ENCODE measurements at places on chromosomes 5 and 9.

- DNase-seq = no peak
Measured at GRCh38 chr5:79687889-79688288, 1.7 kb upstream of the CMYA5 start.

- DNase-seq = no peak
Measured at GRCh38 chr9:123044586-123044985, 11.1 kb downstream of the GPR21 start.

GRCh38 chr5:143636931-143637528, 174.9 kb upstream of the HMHB1 start:
- DNase-seq = no peak

DNA sequence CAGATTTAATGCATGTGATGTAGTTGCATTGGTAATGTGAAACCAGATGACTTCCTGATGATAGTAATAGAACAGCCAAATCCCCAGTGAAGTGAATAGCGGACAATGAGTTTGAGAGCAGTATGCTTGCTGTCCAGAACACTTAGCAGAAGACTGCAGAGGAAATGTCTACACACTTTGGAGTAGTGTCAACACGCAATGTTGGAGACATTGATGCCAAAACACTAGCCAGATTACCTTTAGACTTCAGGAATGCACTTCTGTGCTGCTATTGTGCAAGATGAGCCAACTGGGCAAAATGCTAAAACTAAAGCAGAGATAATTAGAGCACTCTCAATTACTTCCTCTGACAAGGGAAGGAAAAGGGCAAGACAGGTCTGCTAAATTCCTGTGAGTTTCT, 176.7 kb downstream of the PRDM9 start:
- no peak for DNase-seq

GRCh38 chr5:55853818-55854217, 2.7 kb downstream of the IL31RA start:
- no peak for DNase-seq

GRCh38 chr9:91694081-91694870, 255.8 kb downstream of the ROR2 start:
- DNase-seq = no peak

DNA sequence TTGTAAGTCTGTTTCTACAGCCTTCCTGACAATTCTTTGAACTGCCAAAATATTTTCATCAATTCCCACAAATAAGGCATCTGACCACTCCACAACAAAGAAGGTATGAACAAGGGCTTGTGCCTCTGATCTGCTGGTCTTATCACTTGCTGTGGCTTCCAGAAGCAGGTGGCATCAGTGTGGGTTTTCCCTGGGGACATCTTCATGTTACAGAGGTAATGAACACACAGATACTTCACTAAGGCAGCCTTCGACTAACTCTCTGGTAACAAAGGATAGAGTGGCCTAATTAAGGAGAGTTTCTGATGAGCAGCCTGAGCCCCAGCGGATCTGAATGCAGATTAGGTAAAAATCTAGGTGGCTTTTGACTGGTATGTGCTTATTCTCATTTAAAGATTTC, 15.2 kb upstream of the ERAP2 start:
- DNase-seq = no peak

DNA sequence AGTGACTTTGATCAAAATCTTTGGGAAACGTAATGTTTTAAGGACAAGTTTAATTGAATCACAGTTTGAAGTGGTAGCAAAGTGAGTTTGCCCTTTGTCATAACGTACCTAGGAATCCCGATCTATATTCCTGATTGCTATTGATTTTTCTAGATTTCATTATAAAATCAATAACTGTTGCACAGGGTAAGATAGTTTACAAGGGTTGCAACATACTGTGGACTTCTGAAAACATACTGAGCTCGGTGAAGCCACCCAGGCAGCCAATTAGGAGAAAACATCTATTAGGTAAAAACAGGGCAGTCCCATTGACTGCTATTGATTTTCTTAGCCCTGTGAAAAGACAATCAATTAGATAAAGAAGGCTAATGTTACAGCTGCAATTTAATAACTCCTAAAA, 659.9 kb downstream of the ISL1 start:
- DNase-seq = no peak

GRCh38 chr9:133876144-133876543, 116.0 kb downstream of the VAV2 start:
- DNase-seq = no peak

DNA sequence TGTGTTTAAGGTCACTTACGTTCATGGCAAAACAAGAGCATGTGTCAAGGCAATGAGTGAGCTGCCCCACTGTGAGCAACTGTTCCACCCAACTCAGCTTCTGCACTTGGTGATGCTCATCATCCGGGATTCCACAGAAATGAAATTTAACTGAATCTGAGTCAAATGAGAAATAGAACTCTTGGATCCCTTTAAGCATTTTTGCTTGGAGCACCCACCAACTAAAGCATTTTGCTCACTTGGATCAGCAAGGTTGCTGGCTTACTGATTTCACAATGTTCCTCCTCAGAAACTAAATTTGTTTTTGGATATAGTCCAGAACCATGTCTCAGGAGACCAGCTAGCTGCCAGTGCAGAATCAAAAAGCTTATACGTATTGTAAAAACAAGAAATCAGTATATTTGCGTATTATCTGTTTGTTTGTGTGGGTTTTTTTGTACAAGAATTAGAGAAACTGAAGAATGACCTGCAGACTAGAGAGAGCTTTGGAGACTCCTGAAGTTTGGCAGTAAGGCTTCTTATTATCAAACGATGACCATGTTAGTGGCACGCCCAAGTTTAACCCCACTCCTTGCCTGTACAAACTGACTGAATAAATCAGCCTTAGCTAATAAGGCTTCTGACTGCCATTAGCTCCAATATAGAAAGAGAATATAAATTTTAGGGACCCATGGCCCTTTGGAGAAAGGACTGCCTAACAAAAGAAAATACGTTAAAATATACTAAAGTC, 153.8 kb upstream of the FST start:
- DNase-seq = no peak

DNA sequence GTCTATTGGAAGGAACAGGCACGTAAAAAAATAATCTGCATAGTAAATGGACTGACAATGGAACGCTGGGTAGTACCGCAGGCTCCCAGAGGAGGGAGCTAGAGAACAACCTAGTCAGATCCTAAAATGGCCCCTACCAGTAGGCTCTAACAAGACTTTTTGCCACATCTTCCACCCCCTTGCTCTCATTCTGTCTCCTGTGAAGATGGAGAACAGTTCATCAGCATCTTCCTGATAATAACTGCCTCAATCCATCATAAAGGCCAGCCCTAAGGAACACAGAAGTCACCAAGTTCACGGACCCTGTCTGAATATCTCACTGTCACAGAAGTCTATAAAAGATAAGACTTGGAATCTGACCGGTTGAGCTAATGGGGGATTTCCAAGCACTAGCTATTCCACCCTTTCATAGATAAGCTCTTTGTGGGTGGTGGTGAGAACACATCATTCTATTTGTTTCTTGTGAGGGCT, 133.4 kb downstream of the SLC1A3 start:
- peak; percentile 32 for DNase-seq

DNA sequence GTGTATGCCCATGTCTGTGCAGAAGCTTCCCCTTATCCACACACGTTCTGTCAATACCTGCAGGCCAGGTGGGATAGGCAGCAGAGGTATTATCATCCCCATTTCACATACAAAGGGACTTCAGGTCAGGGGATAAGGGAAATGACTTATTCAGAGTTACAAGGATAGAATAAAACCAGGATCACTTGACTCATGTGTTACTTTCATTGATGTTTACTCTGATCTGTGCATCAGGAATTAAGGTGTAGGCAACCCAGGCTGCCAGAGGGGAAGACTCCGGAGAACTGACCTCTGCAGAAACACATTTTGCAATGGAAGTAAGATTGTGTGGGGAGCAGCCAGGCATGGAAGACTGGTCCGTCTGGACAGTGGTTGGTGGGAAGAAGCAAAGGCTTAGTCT, 74.2 kb upstream of the FSTL4 start:
- DNase-seq = no peak

DNA sequence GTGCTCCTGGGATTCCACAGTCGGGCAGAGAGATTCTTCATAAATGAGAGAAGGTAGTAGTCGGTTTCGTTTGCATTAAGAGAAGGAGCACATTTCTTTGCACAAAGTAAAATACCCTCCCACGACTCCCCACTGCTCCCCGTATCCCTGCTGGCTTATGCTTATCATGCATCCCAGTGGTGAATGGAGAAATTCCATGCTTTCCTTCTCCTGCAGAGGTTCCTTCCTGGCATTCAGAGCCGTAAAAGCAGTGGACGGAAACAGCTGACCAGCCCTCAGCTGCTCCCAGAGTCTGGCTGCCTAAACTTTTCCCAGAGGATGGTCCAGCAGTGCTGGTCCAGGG, 93.1 kb downstream of the C9orf152 start:
- DNase-seq = no peak

GRCh38 chr9:117528225-117528624, 113.4 kb upstream of the ASTN2 start:
- DNase-seq = no peak

DNA sequence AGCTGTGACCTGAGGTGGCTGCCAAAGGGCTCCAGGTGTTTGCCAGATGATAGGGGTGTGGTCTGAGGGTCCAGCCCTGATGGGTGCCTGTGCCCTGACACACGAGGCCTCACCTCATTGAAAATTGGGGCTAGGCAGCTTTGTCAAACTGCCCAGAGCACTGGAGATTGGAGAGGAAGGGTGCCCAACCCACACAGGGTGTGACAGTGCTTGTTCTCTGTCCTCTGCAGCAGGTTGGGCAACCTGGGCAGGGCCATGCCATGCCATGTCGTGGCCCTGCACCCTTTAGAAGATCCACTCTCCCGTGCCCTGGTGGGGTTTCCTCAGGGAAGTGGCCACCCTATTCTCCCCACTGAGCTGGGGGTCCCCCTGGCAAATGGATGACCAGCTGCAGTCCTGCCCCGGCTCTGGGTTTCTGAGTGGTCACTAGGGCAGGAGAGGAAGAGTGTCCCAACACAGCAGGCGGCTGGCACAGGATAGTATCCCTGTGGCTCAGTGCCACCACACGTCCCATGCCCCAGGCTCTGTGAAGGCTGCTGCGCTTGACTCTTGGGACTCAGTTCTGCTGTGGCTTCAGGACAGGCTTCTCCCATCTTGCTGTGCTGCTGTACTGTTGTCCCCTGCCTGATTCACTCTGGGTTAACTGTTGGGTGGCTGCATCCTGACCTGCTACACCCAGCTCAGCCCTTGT, 100.8 kb upstream of the PITX1 start:
- no peak for DNase-seq

GRCh38 chr5:138620663-138621224, 45.5 kb upstream of the HSPA9 start:
- DNase-seq = no peak

GRCh38 chr5:107875833-107876232, 205.1 kb upstream of the EFNA5 start:
- DNase-seq = no peak

DNA sequence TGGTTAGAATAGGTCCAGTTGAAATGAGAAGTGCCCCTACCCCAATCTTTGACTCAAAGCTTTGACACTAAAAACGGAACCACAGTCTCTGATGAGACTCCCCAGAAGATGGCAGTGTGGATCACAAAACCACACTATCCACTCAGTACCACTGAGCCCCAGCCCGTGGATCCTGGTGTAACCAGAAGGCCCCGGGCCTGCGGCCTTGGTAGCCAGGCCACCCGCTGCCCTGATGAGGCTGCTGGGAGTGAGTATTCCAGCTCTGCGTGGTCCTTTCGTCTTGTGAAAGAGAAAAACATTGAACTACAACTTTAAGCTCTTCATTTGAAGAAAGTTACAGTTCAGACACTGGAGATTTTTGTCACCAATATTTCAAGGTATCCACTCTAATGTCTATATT, 42.2 kb upstream of the FBP1 start:
- DNase-seq = peak; percentile 17

DNA sequence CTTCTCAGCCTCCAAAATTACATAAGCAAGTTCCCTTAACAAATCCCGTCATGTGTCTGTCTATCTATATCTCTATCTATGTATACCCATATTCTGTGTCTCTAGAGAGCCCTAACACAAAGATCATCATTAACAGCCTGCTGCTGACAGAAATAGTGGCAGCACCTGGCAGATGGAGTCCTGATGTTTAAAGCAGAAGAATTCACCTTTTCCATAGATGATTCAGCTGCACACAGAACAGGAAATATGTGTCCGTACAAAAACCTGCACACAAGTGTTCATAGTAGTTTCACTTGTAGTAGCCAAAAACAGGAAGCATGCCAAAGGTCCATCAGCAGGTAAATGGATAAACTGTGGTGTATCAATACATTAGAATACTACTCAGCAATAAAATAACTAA, 45.0 kb upstream of the ACO1 start:
- no peak for DNase-seq

GRCh38 chr9:116516456-116516855, 170.6 kb upstream of the TRIM32 start:
- no peak for DNase-seq

- no peak for DNase-seq
Measured at GRCh38 chr5:114716955-114717354, 355.1 kb downstream of the KCNN2 start.

GRCh38 chr5:3307982-3308621, 287.5 kb upstream of the IRX1 start:
- no peak for DNase-seq

- DNase-seq = no peak
Measured at GRCh38 chr5:62574599-62574998, 4.0 kb upstream of the LRRC70 start.

DNA sequence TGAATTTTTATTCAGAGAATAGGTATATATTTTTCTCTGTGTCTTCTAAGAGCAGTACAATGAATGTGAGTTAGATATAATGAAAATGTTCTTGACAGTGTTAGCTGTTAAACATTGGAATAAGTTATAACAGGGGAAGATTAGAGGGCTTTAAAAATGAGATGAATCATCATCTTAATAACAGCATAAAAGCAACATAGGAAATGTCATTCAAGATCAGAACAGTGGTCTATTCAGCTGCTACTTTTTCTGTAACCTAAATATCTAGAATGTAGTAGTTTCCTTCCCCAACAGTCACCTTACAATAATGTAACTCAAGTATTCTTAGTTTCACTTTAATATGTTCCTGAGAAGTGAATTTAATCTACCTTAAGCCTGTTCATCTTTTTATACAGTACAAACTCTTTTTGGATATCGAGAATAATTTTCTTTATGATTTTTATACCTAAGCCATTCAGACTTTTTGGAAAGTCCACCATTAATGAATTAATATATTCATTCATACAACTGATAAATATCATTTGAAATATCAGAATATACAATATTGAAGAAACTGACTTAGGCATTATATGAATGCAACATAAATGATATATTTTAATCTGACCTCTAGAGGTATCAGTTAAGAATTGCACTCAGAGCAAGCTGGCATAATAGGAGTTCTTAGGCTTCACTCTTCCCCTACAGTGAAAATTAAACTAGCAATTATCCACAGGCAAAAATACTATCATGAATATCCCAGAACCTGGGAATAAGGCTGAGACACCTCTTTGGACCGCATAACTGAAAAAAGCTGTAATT, 66.1 kb upstream of the EDIL3 start:
- DNase-seq = no peak

- no peak for DNase-seq
Measured at GRCh38 chr5:92775711-92776615, 805.1 kb downstream of the NR2F1-AS1 start.

DNA sequence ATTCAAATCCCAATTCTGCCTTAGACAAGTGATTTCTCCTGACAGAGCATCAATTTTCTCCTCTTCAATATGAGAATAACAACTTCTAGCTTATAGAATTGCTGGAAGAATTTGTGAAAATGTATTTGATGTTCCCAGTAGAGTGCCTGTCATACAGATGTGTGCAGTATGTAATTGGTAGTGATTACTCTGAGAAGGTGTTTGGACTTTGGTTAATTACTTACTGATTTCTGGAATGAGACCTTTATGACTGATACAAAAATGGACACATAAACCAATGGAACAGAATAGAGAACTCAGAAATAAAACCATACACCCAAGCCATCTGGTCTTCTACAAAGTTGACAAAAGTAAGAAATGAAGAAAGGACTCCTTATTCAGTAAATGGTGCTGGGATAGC, 101.9 kb upstream of the TRIM32 start:
- DNase-seq = no peak

All from GM18507 (cell line).